Activated naive CD8-positive, alpha-beta T cell treated with anti-CD3 and anti-CD28 coated beads for 36 hours (primary cell): ENCODE measurements at places on chromosomes 7 and 10.
A peak's percentile ranks its signal among the peaks of the same experiment; 100 is the strongest.

DNA sequence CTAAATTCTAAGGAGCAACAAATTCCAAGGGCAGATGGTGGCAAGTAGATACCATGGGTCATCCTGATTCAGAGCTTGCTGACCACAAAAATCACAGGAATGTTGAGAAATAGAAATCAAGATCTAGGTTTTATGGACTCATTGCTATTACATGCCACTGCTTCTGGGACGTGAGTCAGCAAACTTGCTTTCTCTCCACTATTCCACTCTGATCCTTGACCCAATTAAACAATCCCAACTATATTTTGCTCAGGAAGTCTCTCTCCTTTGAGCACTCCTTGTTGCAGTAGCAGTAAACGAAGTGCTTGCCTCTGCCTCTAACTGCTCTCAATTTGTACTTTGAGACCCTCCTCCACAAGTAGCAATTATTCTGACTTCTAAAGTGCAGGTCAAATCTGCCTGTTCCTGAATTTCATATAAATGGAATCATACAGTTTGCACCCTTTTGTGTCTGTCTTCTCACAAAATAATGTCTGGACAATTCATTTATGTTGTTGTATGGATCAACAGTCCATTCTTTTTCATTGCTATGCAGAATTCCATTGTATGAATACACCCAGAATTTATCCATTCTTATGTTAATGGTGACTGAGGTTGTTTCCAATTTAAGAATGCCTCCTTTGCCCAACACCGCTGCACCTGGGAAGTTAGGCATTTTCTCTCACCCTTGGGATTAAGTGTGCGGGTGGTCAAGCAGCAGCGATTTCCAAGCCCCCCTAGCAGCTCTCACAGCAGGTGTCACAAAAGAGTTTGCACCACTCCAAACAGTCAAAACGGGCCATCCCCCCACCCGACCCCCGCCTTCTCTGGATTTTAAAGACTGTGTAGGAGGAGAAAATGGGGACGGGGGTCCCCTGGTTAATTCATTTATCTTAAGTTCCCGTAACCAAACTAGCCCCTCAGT, 35.9 kb downstream of the ACSM6 start:
- peak overlapping the region; percentile 86 for H3K4me3 ChIP-seq
- peak overlapping the region; percentile 93 for H3K27ac ChIP-seq
- H3K4me1 ChIP-seq: peaks cover 11% of the 10 kb centered on the region
- DNase-seq: no peak

DNA sequence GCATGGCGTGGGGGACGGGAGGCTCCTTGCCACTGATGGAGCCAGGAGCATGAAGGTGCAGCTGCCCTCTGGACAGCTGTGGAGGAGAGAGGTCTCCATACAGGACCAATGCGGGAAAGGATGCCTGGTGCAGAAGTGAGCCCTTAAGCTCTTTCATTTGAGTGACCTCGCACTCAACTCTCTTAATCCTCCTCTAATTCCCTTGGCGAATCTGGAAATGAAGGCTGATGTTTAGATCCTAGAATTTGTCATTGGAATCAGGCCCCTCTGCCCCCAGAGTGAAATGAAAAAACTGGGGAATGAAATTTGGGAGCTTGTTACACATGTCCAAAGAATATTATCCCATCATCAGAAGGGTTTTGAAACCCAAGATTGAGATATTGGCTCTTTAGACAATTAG, 639.5 kb downstream of the LRMDA start:
- no peak overlapping the region for H3K4me3 ChIP-seq
- no peaks in the 10 kb centered on the region for H3K4me1 ChIP-seq
- no peak for DNase-seq
- H3K36me3 ChIP-seq: no peaks in the 10 kb centered on the region

DNA sequence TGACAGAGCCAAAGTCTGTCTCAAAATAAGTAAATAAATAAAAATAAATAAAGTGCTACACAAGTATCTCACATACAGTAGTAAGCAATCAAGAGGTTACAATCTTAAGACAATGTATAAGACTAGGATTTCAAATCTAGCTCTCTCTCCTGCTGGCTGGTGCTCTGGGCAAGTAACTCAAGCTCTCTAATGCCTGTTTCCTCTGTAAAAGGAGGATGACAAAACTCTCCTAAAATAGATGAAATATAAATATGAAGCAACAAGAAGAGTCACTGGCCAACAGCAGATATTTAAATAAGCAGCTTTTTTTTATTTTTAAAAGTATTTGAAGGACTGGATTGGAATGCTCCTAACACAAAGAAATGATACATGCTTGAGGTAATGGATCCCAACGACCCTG, 7.2 kb downstream of the SFMBT2 start:
- no peak for DNase-seq
- peaks cover 61% of the 10 kb centered on the region for H3K4me1 ChIP-seq
- peaks cover 45% of the 10 kb centered on the region for H3K36me3 ChIP-seq

DNA sequence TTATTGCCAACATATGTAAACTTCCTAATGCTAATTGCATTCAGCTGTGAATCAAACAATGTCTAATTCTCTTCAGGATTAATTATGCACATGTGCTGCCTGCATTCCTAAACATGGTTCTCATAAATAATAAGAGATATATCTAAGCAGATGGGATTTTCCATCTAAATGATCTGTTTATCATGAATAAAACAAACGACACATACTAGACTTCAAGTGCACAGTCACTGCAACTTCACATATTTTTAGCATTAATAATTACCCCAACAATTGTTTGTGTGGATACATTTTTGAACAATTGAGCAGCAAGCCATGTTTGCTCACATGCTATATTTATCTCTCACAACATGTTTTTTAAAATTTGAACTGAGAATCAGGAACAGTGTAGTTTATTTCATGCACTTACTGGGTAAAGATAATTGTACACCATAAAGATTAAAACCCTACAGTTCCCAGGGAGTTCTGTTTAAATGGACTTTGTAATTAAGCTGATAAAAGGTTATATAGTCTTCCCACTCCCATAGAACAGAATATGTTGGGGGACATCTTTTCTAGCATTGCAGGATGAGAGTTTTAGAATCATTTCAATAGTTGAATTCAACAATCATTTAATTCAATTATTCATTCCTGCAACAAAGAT, 378.5 kb downstream of the MDFIC start:
- H3K36me3 ChIP-seq: no peaks in the 10 kb centered on the region
- H3K27ac ChIP-seq: no peak overlapping the region
- H3K27me3 ChIP-seq: no peaks in the 10 kb centered on the region
- DNase-seq: no peak

DNA sequence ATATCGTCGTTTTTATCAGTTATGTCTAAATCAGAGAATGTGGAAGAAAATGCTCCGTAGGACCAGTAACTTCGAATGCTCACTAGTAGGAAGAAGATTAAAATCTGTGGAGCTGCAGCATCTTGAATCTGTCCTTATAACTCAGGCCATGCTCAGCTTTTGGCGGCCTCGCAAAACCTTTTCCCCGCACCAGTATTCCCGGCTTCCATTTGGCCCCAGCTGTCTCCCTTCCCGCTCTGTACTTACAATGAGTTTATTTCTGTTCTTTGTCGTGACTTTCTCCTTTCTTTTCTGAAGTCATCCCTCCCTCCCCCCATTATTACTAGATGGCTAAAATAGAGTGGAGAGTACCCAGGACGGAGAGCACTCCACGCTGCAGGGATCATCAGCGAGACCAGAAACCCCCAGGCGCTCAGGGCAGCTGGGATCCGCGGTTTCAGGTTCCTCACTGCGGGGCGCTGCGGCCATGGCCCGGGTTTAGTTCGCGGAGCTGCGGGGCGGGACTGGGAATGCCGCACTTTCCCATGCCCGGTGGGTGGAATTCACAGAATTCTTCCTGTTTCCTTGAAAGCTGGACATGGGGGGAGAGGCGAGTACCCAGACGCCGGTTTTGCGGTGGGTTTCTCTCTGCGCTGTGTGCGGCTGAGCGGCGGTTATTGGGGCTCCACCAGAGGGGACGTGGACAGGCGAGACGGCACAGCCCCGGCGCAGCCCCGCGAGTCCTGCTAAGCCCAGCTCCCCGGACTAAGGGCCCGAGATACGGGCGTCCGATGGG, 183.5 kb downstream of the POM121L12 start:
- peaks cover 9% of the 10 kb centered on the region for H3K27me3 ChIP-seq
- no peak overlapping the region for H3K4me3 ChIP-seq
- DNase-seq: no peak
- H3K27ac ChIP-seq: no peak overlapping the region
- H3K4me1 ChIP-seq: no peaks in the 10 kb centered on the region

DNA sequence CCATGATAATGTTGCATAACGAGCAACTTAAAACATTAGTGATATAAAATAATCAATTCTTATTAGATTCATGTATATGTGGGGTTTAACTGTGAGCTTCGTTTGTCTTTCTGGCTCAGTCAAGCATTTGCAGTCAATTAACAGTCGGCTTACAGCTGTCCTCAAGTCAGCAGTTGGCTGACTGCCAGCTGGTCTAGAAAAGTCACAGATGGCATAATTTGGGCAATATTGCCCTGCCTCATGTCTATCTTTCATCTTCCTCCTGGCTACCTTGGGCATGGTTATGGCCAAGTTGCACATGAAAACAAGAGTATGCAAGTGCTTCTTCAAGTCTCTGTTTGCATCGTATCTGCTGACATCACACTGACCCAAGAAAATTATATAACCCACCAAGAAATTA, 186.1 kb upstream of the ZWINT start:
- no peaks in the 10 kb centered on the region for H3K36me3 ChIP-seq
- H3K27ac ChIP-seq: no peak overlapping the region
- H3K4me1 ChIP-seq: no peaks in the 10 kb centered on the region
- H3K27me3 ChIP-seq: no peaks in the 10 kb centered on the region
- no peak for DNase-seq

DNA sequence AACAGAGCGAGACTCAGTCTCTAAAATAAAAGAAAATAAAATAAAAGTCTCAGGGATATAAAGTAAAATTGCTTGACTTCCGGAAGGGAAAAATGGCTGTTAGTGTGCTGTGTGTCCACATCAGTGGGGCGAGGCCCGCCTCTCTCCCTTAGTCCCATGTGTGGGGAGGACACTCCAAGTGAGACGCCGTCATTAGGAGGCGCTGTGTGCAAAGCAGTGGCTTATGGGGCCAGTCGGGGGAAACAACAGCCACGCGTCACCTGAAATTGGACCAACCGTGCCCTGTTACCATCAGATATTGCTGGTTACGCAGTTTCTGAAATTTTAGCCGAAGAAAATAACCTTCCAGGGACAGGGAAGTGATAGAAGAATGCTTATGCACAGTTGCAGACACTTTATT, 15.8 kb downstream of the SFXN4 start:
- H3K36me3 ChIP-seq: peaks cover 40% of the 10 kb centered on the region
- H3K27me3 ChIP-seq: no peaks in the 10 kb centered on the region
- no peak for DNase-seq
- no peak overlapping the region for H3K4me3 ChIP-seq
- no peak overlapping the region for H3K27ac ChIP-seq

- no peaks in the 10 kb centered on the region for H3K4me1 ChIP-seq
- peaks cover 3% of the 10 kb centered on the region for H3K27me3 ChIP-seq
- no peak for DNase-seq
- H3K27ac ChIP-seq: no peak overlapping the region
Observed at GRCh38 chr7:48004032-48004431, 24.6 kb upstream of the HUS1 start.

DNA sequence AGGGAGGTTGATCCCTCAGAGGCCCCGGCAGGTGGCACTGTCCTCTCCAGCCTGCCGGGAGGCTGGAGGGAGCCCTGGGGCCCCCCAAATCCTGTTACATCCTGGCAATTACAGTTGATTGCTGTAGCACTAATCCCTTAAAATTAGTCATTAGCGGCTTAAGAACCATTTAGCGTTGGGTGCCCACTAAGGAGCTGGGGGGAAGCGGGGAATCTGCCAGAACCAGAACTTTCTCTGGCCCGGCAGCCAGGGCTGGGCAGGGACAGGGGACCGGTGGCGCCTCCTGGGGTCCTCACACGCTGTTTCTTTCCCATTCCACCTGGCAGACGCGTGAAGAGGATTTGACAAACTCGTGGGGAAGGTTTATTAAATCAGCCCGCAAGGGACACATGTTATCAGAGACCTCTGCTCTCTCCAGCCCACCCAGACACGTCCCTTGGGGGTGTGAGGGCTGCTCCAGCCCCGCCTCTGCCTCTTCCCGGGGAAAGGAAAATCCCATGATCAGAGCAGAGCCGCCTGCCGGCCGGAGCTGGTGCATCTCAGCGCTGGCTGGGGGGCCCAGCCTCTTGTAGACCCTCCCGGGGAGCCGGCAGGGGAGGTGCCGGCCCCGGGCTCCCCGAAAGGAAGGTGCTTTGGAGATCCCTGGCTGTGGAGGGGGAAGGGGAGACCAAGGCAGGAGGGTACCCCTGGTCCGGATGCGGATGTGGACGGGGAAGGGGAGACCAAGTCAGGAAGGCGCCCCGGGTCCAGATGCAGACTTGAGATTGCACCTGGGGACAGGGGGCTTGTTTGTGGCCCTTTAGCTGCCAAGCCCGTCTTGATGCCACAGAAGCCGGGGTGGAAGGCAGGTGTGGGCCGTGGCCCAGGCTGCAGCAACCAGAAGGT, 142.7 kb downstream of the ELFN1 start:
- DNase-seq: no peak
- H3K27ac ChIP-seq: no peak overlapping the region
- no peaks in the 10 kb centered on the region for H3K36me3 ChIP-seq
- H3K4me1 ChIP-seq: no peaks in the 10 kb centered on the region
- no peaks in the 10 kb centered on the region for H3K27me3 ChIP-seq

DNA sequence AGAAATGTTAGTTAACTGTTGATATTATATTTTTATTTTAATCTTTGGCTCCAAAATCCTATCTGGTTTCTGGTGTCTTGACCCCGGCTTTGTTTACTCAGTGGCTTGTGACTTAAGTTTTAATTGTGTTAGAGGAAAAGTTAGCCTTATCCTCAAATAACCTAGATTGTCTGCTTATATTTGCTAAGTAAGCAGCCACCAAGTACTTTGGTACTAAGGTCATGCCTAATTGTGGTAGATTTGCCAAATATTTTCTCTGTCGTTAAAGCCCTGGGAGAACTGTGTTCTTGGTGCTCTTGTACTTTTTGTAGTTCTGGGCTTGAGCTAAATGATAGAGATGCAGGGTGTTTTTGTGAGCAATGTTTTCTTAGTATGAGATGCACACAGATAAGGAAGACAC, 34.8 kb downstream of the GPR158 start:
- H3K36me3 ChIP-seq: no peaks in the 10 kb centered on the region
- no peaks in the 10 kb centered on the region for H3K4me1 ChIP-seq
- no peak overlapping the region for H3K4me3 ChIP-seq
- DNase-seq: no peak
- no peak overlapping the region for H3K27ac ChIP-seq
